Spinal cord (tissue), 10 donors: ENCODE measurements at places on chromosomes 2 and 18.
A peak's percentile ranks its signal among the peaks of the same experiment; 100 is the strongest.

GRCh38 chr18:47758000-47758399 is 172.5 kb downstream of the SMAD2 start:
- DNase-seq: no peak

GRCh38 chr18:50992351-50992762 is 24.5 kb downstream of the ELAC1 start:
- DNase-seq: no peak

- DNase-seq: peak; percentile 66
Observed at GRCh38 chr2:88903749-88904353, 212.4 kb downstream of the RPIA start.

- no peak for DNase-seq
Observed at GRCh38 chr2:101418460-101419095, 31.3 kb upstream of the CREG2 start.

DNA sequence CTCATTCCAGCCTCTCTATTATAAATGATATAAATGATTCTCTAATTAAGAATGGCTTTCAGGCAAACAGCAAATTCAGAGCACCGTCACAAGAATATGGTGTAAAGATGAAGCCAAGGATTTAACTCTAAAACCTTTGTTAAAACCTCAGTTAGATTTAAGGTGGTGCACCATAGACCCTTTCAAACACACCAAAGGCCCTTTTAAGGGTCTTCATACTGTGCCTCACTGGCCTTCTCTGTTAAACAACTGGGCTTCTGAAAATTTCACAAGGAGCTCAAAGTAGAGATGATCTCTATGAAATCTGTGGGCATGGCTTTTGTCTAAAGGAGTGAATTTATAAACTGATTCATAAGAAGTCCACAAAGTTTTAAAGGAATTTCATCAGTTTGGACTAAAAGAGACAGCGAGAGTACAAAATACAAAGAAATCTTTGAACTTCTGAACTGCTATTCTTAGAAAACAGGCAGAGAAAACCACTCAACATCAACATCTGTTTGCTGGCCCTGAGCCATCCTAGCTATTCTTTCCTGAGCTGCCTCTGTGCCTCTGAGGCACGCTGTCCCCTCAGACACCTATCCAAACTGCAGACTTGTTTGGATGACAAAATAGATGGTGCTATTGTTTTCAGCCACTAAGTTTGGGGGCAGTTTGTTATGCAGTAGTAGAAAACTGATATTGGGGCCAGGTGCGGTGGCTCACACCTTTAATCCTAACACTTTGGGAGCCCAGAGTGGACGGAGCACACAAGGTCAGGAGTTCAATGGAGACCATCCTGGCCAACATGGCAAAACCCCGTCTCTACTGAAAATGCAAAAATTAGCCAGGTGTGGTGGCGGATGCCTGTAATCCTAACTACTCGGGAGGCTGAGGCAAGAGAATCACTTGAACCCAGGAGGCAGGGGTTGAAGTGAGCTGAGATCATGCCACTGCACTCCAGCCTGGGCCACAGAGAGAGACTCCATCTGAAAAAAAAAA is 72.9 kb upstream of the MYCN start:
- DNase-seq: no peak

DNA sequence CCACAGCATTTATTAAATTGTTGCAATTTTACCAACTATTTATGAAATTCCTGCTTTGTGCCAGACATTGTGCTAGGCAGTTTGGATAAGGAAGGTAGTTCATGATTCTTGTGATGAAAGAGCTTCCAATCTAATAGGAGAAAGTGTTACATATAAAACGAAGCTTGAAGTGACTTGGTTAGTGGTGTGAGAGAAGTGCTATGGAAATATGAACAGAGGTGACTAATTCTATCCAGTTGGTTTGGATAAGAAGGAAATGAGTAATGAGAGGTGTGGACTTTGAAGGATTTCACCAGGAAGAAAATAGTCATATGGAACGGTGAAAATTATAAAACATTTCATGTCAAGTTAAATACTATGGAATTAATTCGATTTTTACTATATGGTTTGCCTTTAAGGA is 48.6 kb downstream of the EML6 start:
- DNase-seq: no peak

DNA sequence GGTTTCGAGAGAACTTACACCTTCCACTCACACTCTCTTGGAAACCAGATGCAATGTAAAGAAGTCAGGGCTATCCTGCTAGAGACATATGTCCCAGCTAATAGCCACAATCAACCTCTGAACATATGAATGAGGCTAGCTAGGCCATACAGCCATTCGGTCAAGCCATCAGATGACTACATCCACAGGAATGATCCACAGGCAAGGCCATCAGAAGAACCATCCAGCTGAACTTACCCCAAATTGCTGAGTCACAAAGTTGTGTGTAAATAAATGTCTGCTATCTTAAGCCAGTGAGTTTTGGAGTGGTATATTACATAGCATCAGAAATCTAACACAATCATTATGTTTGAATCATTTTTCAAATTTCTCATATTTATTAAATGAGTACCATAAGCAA is 5.2 kb upstream of the SPAST start:
- no peak for DNase-seq
